Inflammatory macrophage treated with lipopolysaccharide for 1 hour (primary cell): ENCODE measurements at places on chromosomes 1 and 21.

GRCh38 chr1:183391863-183392262 is 26.3 kb downstream of the NMNAT2 start:
- no peak for DNase-seq

DNA sequence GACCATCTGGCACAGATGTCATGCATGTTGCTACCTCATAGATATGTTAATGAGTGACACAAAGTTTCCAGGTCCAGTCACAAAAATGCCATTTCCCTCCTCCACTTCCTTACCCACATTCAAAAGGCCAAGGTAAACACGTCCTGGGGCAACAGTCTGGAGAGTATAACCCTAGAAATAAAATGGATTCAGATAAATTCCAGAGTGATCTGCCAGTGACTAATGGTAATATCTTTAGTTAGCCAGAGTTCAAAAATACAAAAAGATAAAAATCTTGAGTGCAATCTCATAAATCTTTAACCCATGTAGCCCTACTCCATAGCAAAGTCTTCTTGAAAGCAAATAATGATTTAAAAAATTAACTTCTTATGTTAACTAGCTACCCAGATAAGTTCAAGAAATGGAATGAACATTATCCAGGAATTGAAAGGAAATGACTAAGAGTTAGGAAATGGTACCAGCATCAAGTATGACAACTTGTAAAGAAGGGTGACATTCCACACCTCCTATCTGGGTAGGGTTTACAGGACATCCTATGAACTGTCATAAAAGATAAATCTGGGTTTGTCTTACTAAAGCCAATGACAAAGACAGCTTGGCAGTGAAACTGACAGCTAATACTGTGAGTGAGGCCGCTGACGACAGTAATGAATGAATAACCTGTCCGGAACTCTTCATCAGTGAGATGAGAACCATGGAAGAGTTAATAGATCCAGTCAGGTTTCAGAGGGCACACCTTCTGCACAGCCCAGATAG is 18.1 kb downstream of the RGS2 start:
- DNase-seq: no peak

GRCh38 chr1:1462318-1462966 is 9.1 kb upstream of the ATAD3B start:
- no peak for DNase-seq

GRCh38 chr1:172897738-172898137 is 153.0 kb downstream of the TNFSF18 start:
- DNase-seq: no peak

GRCh38 chr1:32754317-32755097 is 51.9 kb upstream of the SYNC start:
- DNase-seq: no peak

- peak; percentile 94 for DNase-seq
Observed at GRCh38 chr1:192575499-192576189, at the start of gene RGS1. Gene RGS1, plus strand, starts transcription at chr1:192575773. Its CDS starts 20 bp downstream, at chr1:192575793.

GRCh38 chr1:63010913-63011660 is 227.2 kb downstream of the ATG4C start:
- no peak for DNase-seq

DNA sequence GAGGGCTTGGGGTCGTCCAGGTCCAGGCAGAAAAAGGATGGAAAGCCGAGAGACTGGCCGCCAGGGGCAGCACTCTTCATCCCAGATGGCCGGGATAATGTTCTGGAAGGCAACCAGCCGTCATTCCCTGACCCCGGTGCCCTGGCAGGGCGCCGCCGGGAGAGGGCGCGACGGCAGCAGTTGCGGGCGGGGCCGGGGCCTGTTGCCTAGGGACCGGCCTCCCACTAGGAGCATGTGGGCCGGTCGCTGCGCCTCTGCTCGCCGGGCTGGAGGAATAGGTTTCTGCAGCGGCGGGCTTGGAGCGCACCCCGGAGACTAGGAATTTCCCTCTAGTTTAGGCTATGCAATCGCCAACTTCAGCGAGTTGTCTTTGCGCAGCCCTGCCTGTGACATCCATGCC is 11.0 kb downstream of the DMRTB1 start:
- DNase-seq: no peak

DNA sequence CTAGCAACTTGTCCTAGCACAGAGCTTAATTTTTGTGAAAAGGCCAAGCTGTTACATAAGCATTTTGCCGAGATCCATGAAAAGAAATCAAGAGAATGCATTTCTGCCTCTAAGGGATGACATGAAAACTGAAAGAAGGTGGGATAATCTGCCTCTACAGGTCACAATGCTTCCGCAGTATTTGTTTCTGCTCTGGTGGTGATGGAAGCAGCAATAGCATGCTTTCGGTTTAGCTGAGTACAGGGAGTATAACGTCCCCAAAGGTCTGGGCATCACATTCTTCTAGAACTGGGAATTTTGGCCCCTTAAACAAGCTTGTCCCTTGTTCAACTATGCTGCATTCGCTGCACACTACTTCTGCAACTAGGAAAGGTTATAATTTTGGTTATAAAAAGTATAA is 14.4 kb upstream of the MAGI3 start:
- DNase-seq: no peak

- DNase-seq: no peak
Observed at GRCh38 chr21:41768437-41769042, 1.7 kb upstream of the RIPK4 start.

DNA sequence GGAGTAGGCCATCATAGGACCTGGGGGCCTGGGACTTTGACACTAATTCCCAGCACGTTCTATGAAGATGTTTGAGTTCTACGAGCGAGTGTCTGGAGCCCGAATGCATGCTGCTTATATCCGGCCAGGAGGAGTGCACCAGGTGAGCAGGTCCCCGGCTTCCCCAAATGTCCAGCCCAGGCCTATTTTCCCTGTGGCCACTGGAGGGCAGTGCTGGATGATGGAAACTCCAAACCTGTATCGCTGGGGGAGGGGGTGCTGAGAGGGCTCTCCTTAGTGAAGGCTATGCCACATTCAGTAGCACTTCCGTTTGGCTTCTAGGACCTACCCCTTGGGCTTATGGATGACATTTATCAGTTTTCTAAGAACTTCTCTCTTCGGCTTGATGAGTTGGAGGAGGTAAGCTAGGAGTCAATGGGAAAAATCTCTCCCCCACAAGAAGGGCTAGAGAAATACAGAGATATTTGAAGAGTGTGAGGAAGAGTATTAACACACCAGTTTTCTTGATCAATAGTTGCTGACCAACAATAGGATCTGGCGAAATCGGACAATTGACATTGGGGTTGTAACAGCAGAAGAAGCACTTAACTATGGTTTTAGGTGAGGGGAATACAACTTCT is 5.2 kb upstream of the FCER1G start:
- DNase-seq: peak; percentile 90

GRCh38 chr1:73576083-73576482 is 621.9 kb downstream of the LRRIQ3 start:
- DNase-seq: no peak

GRCh38 chr21:17848228-17848627 is 29.1 kb upstream of the C21orf91 start:
- no peak for DNase-seq

DNA sequence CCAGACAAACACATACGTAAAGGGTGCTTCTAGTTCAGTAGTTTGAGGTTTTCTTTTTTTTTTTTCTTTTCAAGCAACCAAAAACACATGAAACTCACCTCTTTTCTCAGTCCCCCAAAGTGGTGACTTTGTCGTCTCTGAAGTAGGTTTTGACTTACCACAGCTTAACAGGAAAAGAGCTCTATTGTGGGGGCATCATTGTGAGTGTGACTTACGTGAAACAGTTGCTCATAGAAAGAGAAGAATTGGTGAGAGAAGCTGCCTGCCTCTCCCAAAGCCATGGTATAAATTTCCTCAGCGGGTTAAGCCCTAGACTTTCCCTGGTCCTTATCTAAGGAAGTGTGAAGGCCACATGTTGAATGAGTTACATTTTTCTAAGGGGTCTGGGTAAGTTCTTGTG is 11.9 kb downstream of the FASLG start:
- DNase-seq: no peak

GRCh38 chr1:15683345-15684039 is 628 bp upstream of the PLEKHM2 start:
- no peak for DNase-seq

DNA sequence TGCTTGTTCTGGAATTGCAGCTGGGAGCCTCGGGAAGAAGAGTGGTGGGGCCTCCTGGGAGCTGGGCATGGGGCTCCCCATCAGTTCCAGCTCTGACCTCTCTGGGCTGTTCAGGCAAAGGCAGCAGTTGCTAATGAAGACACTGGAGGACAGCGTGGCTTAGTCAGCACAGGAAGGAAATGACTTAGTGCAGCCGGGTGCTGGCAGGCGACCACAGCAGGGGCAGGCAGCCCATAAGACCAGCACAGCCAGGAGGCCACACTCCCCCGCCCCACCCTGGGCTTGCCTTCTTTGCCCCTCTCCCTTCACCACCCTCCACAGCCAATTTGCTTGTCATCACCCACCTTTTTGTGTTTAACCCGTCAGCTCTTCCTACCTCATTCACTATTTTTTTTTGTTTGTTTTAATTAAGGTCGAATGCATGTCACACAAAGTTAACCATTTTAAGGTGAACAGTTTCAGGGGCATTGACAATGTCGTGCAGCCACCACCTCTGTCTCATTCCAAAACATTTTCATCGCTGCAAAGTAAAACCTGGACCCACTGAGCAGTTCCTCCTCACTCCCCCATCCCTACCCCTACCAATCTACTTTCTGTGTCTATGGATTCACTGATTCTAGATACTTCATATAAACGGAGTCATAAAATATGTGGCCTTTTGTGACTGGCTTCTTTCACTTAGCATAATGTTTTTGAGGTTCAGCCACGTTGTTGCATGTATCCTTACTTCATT is 10.9 kb downstream of the OLIG2 start:
- peak; percentile 51 for DNase-seq

- peak; percentile 15 for DNase-seq
Observed at GRCh38 chr1:175600721-175601440, 142.5 kb downstream of the TNR start.

DNA sequence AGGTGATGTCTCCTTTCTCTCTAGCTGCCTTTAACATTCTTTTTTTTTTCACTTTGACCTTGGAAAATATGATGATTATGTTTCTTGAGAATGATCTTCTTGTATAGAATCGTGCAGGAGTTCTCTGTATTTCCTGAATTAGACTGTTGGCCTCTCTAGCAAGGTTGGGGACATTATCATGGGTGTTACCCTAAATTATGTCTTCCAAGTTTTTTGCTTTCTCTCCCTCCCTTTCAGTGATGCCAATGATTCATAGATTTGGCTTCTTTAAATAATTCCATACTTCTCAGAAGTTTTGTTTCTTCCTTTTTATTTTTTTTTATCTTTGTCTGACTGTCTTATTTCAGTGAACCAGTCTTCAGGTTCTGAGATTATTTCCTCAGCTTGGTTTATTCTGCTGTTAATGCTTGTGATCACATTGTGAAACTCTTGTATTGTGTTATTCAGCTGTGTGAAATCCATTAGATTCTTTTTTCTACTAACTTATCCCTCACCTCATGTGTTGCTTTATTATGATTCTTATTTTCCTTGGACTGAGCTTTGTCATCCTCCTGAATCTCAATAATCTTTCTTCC is 268.4 kb upstream of the NRIP1 start:
- peak; percentile 12 for DNase-seq

GRCh38 chr1:37234941-37235418 is 200.7 kb upstream of the GRIK3 start:
- DNase-seq: no peak

- DNase-seq: no peak
Observed at GRCh38 chr21:46603228-46603627, 1.7 kb downstream of the S100B start.

DNA sequence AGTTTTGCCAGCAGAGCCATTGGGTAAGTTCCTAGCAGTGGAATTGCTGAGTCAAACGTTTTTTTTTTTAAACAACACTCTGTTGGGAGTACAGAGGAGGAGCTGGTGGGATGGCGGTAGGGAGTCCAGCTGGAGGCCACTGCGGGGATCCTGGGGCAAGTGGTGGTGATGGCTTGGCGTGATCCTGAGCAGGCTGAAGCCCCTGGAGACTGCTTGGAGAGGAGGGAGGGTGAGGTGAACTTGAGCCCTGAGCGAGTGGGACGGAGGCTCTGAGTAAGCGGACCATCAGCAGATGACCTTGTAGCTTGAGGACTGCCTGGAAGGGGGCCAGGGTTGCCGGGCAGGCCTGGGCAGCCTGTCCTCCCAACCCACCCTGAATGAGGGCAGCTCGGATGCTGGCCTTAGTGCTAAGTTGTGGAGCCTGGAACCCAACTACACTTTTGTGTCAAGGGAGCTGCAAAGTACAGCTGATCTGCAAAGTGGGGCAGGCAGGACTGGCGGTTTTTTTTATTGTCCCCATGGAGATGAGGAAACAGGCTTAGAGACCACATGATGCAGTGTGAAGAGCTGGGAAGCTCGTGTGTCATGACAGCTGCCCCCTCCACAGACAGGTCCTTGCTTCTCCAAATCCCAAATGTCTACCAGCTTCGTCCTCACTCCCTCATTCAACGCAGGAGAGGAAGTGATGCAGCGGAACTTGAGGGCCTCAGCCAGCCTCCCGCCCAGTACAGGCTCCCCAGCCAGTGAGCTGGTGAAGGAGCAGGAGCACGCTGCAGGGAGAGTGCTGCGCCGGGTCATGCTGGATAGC is 20.2 kb downstream of the MRPL37 start:
- DNase-seq: peak; percentile 75

GRCh38 chr1:190455631-190456030 is 22.0 kb downstream of the BRINP3 start:
- no peak for DNase-seq

- DNase-seq: peak; percentile 31
Observed at GRCh38 chr21:41610042-41610839, 102.3 kb upstream of the TMPRSS2 start.

GRCh38 chr1:27600498-27601175 is 3.3 kb downstream of the AHDC1 start:
- DNase-seq: no peak

DNA sequence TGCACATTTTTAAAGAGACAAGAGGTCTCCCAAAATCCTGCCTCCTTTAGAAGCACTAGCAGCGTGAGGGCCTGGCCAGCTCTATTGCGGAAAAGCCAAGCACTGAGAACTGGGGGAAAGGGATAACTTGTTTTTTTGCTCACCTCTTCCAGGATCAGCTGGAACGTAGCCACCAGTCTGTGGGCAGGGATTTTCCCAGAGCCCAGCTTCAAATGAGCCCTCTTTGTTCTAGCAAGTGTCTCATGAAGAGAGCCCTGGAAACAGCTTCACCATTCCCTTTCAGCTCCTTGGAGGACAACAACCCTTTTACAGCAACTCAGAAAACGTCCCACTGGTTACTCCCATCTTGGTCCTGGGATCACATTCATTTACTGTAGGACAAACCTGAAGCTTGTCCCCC is 195.4 kb downstream of the LMX1A start:
- DNase-seq: no peak

GRCh38 chr1:161989786-161990185 is 33.9 kb downstream of the OLFML2B start:
- DNase-seq: peak; percentile 83
